Fibroblast of villous mesenchyme (primary cell): ENCODE measurements at places on chromosomes 7 and 10.
A peak's percentile ranks its signal among the peaks of the same experiment; 100 is the strongest.

- no peak for DNase-seq
Measured at GRCh38 chr7:90933984-90934383, 330.2 kb upstream of the FZD1 start.

DNA sequence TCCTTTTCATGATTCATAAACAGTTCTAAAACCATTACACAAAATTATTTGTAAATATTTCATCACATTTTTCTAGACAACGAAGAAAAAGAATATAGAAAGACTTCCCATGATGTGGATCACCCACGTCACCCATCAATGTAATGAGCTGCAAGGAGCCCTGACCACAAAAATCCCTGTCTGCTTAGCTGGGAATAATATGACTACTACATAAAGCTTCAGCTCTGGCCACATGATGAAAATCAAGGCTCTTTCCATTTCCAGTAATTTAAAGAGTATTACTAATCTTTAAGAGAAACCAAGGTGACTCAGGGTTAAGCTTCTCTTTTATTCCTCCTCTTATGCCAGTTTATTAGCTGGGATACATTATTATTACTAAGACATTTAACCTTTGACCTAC is 180.8 kb upstream of the CACNA2D1 start:
- peak; percentile 78 for DNase-seq

DNA sequence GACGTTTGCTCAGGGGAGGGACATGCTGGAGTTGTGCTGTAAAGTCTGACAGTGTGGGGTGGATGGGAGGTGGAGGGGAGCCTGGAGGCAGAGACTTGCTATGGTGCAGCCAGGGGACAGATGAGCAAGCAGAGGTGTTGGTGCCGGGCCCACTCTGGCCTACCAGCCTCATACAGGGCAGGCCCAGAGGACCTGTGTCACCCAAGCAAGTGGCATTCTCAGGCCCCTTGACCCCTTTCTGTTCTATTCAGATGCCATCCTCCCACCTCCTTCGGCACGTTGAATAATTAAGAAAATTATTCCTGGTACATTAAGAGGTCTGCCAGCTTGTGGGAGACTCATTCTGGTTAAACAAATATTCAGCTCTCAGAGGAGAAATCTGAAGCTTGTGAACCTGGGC is 8.5 kb downstream of the WDFY4 start:
- DNase-seq: no peak

- DNase-seq: peak; percentile 46
Measured at GRCh38 chr10:89280508-89280907, 21.3 kb upstream of the IFIT2 start.

- no peak for DNase-seq
Measured at GRCh38 chr7:16261100-16261499, 160.2 kb downstream of the CRPPA start.

- no peak for DNase-seq
Measured at GRCh38 chr7:36571190-36571560, 153.1 kb downstream of the AOAH start.

DNA sequence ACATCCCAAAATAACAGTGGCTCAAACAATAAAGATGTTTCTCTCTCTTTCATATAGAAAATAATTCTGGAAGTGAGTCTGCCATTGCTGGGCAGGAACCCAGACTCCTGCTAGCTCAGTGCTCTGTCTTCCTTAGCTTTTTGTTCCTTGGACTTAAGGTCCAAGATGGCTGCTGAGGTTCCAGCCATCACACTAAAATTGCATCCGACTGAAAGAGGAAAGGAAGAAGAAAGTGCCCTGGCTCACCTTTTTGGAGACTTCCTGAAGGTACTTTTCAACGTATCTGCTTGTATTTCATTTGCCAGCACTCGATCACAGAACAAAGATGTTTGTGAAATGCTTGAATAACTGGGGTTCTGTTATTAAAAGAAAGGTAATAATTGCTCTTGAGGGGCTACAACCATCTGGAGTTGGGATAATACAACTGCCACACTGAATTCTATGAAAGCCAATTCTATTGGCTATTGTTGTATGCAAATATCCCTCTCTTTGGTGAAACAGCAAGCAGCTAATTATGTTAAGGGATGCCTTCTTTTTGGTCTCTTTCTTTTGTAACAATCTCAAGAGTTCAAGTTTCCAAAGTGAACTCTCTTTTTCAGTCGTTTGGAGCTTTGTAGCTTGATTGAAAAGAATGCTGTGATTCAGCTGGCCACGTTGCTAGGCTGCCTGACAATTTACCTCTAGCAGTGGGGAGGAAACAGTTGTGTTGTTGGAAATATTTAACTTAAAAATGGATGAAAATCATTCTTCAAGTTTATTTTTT is 83.9 kb downstream of the BAMBI start:
- no peak for DNase-seq
